ENCODE measurements at places on chromosomes 7 and 10.
A peak's percentile ranks its signal among the peaks of the same experiment; 100 is the strongest.

DNA sequence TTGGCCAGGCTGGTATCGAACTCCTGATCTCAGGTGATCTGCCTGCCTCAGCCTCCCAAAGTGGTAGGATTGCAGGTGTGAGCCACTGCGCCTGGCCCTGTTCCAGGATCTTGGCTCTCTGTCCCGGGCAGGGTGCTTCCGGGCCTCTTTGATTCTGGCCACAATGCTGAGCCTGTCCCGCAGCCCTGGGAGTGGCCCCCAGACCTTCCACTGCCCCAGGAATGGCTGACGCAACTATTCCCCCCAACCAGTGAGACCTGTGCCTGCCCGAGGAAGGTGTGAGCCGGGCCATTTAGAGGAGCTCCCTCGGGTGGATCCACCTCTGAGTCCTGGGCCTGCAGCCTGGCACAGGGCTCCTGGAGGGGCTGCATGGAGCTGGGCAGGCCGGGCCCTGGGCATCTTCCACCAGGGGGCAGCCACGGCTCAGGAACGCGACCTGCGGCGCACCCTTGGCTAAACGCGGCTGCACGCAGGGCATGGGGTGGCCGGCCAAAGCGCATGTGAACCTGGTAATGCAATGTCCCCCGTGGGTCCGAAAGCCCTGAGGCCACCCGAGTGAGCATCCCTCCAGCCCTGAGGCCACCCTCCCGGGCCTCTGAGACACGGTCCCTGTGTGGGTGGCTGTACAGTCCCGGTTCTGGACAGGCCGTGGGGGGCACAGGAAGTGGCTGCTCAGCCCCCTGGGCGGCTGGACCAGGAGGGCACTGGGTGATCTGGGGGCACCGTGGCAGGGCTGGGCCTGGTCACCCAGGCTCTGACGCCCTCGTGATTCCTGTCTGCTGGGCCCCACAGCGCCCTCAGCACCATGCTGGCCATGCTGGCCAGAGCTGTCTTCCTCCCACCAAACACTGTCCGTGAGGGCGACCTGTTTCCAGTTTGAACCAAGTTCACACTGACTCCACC is 24.8 kb downstream of the GRIFIN start:
- DNase-seq: peak; percentile 91

- DNase-seq: no peak
Observed at GRCh38 chr7:144474800-144475615, 71.5 kb upstream of the NOBOX start.

GRCh38 chr10:17737027-17737965 is 14.7 kb upstream of the TMEM236 start:
- DNase-seq: no peak

- DNase-seq: no peak
Observed at GRCh38 chr7:32871624-32872371, 19.8 kb downstream of the KBTBD2 start.

DNA sequence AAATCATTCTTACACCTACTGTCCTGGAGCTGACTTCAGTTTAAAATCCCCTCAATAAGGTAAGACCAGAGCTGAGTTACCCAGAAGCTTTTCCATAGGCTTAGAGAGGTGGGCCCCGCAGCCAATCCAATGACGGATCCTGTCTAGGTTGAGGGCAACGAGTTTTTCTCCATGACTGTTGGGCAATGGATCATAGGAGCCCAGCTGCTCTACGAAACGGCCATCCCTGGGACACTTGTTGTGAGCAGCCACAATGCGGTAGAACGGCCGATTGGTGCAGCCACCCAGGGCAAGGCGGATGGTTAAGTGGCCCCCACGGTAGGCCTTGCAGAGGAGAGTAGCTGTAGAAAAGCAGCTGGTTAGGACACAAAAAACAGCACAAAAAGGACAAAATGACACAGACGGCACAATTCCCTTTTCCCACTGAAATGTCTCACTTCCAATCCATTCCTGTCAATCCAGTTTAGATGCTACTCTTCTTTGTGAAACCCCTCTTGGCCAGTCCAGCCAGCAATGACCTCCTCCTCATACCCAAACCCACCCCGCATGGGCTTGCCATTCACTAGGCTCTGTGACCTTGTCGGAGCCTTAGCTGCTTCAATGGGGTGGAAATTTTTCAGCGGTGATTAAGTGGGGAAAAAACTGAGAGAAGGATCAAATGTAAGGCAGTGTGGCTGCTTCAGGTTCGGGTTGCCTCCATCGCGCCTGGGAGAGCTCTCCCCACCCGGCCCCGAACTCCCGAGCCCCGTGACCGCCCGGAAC is 580 bp downstream of the MRPS16 start:
- DNase-seq: peak; percentile 20

DNA sequence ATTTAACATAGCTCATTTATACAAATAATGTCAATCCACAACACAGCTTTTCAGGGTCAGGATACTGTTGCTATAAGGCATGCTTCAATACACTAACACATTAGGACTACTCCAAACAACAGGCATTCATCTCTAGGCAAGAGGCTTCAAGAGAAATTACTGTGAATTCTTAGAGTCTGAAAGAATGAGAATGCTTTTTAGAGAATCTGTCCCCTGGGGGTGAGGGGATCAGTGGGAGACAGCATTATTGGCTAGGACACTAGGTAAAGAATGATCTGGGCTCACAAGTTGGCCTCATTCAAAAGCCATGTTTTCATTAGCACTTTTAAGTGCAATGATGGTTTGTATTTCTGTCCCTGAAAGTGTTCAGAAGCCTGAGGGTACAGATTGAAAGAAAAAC is 132.6 kb downstream of the SEMA3D start:
- no peak for DNase-seq

DNA sequence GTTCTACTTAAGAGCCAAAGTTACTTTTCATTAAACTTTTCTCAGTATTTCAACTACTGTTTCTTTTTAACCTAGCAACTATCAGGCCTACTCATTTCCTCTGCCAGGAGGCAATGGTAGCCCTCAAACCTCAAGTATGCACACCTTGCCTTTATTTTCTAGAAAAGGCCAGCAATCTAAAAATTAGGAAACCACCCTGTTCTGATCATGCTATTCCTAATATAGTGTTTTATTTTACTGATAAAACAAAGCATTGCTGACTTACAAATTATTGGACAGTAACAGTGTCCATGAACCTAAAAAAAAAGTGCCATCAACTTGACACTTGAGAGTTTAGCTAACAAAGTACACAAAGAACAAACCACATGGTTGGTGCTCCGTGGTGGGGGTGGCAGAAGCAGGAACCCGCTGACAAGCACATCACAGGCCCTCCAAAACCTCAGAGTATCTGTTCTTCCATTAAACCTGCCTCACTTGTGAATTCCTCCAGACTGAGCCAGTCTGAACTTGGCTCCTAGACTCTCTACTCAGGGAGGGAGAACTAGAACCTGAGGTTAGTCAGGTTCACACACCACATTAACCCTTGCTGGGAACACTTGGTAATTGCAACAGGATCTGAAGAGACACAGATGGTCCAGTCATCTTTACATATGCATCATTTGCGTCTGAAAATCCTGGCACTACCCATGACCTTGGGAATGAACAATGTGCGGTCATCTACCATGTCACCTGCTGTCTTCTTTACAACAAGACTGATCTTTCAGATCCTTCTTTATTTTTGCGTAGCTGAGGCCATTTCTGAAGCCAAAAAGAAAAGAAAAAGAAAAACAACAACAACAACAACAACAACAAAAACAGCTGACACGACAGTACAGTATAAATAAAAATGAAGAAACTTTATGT is 31.9 kb downstream of the PIP4K2A start:
- peak; percentile 46 for DNase-seq

GRCh38 chr7:32273297-32273696 is 203.1 kb upstream of the PDE1C start:
- DNase-seq: no peak

DNA sequence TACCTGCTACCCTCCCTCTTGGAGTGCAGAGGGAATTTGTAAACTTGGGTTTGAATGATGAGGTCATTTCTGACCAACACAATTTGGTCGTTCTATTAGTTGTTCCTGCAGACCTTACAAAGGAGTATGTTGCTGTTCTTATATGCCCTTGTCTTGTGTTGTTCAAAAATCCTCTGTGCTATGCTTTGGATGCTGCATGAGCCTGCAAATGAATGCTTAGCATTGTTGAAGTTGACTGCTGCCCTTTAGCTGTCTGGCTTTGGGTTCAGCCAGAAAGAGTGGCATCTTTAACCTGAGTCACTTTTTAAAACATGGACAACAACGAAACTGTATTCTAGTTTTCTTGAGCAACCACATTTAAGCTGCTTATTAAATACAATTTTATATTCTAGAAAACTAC is 80.3 kb downstream of the SND1 start:
- no peak for DNase-seq

DNA sequence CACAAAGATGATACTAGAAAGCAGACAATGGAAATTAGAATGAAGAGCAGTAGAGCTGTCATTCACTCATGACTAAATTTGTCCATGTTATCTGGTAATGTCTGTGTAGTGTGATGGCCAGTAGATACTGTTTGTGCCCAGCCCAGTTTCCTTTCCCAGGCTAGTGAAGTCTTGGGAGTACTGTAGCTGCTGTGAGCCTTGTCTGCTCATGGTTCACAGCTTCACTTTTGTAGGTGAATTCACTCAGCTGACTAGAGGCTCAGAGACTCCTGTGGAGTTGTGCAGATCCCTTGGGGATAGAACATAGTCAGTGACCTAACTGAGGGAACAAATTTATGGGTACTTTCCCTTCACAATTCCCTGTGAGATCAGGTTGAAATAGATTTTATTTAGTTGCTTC is 572.5 kb downstream of the ARL4A start:
- DNase-seq: no peak

GRCh38 chr7:14858866-14859265 is 43.7 kb downstream of the DGKB start:
- DNase-seq: no peak

DNA sequence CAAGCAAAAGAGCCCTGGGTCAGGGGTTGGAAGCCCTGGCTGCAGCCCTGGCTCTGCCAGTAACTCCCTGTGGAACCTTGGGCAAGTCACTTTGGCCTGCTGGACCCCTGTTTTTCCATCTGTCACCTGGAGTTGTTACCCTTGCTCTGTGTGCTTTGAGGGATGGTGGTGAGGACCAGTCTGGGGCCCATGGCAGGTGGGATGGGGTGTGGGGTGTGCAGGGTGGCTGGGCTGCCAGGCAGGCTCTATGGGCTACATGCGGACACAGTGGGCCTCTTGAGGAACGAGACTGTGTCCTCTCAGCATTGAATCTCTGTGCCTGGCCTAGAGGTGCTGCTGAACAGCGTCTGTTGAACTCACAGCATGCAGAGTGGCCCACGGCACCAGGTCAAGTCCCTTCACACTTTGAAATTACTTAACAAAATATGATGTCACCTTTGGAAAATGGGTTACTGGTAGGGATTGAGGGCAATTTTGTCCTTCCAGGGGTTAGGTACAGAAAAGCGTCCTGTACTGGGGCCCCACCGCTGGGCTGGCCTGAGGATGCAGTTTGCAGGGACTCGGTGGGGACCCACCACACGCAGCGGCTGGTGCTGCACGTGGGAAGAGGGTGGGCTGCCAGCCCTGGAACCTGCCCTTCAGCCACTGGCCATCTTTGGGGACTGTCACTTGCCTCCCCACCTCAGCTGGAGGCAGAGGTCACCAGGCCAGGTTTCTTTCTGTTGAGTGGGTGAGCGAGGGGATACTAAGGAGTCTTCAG is 45.3 kb downstream of the PRF1 start:
- DNase-seq: no peak

DNA sequence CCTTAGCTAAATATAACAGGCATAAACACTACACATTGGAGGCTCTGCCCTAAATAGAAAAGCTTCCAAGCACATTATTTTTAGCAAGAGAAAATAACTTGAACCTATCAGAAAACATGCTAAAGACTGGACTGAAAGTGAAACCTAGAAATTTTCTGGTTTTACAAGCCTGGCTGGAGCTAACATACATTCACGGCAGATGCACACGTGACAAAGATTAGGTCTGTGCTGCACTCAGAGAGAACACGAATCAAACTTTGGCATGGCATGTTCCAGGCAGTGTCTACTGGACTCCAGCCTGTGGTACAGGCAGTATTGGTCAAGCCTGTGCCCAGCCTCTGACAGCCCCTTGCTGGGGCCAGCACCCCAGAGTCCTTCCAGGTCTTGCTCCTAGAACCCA is 94.1 kb upstream of the PCBD1 start:
- DNase-seq: no peak

DNA sequence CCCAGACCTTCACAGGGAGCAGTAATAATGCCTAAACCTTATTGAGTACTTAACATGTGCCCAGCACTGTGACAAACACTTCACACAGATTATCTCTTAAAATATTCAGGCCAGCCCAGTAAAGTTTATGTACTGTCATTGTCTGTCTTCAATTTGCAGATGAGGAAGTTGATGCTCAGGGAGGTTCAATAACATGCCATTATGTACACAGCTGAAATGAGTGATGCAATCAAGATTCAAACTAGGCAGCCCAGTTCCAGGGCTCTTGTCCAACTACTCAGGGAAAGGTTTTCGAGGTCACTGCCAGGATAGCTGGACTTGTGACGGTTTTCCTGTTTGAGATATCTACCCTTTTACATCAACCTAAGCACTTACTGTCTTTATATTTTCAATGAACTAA is 56.1 kb downstream of the AUTS2 start:
- DNase-seq: no peak

GRCh38 chr7:99021941-99022560 is 121.9 kb downstream of the SMURF1 start:
- no peak for DNase-seq

DNA sequence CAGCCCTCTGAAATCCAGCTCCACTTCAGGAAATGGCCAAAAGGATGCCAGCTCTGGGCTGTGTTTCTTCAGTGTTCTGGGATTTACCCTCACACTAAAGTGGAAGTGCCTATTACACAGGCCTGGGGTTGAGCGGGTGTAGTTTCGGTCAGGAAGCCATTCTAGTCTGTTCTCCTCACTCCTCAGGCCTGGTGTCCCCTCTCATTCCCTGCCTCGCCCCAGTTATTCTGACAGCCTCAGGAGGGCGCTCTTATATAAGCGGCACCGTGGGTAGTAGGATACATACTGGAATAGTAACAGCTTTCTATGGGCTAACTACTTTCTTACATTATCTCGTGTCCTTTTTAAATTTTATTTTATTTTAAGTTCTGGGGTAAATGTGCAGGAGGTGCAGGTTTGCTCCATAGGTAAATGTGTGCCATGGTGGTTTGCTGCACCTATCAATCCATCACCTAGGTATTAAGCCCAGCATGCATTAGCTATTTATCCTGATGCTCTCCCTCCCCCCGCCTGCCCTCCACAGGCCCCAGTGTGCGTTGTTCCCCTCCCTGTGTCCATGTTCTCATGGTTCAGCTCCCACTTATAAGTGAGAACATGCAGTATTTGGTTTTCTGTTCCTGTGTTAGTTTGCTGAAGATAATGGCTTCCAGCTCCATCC is 12.2 kb upstream of the LGI1 start:
- no peak for DNase-seq

DNA sequence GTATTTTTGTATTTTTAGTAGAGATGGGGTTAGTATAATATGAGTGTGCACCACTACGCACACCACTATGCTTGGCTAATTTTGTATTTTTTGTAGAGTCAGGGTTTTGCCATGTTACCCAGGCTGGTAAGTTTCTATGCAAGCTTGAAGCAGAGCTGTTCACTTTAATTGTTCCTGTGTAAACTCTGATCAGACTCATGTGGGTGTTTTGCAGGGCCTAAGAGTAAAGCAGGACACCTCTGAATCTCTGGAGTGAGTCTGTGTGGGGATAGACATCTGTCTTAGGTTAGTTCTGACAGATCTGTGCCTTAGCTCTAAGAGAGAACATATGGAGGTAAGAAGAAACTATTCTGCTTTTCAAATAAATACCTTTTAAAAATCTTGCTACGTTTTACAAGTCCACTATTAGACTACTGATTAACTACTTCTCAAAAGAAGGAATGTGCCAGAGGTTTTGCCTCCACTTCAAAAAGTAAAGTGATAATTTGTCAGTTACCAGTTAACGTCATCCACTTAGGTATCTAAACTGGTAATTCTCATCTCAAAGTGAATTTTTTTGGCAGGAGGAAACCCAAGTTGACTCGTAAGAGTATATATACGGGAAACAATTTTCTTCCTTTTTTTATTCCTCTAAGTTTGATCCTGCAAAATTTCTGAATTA is 1.1 kb downstream of the COL17A1 start:
- DNase-seq: no peak

All from activated naive CD8-positive, alpha-beta T cell treated with anti-CD3 and anti-CD28 coated beads, Interleukin-2, amount 50 U/mL, for 24 hours (primary cell).